T-cell (primary cell): ENCODE measurements at places on chromosomes 1 and 21.

- DNase-seq, result peak; percentile 53
Measured at GRCh38 chr1:92882819-92883218, 51.0 kb downstream of the RPL5 start.

DNA sequence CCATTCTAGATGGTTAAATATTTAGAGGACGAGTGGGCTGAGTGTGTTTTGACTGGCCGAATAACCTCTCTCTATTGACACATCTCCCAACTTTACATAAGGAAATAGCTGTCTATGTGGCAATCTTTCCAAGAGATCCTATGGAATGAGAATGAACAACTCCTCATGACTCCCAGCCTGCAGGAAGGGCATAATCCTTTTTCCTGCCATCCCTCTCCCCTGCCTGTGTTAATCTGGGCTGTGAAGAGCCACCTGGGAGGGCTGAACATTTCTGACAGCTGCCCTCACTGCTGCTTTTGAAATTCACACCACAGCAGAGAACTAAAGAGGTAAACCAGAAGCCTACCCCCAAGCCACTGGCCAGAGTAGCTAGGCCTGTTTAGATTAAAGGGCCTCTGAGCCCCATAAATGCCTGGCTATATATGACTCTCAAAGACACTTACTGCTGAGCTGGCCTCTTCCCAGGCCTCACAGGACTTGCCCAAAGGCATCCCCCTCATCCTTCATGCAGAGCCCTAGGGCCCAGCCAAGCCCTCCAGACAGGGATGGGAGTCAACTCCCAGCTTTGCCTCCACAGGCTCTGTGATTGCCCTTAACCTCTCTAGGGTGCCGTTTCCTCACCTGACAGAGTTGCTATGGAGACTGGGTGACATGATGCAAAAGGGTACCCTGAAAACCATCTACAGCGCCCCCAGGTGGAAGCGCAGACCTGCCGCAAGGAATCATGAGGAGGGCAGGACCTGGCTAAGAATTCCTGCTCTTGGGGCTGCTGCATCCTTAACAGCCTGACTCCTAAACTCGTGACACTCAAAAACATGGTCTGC, 42.0 kb upstream of the LDLRAP1 start:
- no peak for DNase-seq

GRCh38 chr1:64572222-64572900, 102.4 kb downstream of the CACHD1 start:
- DNase-seq, result no peak

DNA sequence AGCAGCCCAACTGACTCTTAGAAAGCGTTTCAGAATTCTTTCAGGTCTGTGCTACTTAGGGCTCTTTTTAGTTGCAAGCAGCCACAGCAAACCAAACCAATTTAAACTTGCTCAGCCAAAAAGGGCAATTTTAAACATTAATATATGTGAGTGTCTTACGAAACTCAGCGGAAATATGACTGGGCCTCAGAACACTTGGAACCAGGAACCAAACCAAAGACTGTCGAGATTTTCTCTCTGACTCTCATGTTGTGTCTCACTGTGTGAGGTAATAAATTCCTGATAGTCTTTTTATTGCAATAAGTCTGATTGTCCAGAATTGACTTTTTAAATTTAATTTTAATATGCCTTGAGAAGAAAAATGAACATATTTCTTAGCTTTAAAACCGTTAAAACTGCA, 122.3 kb downstream of the SYF2 start:
- DNase-seq, result no peak

GRCh38 chr1:226883630-226884029, 13.2 kb downstream of the PSEN2 start:
- no peak for DNase-seq

GRCh38 chr1:107698161-107698560, 266.8 kb downstream of the VAV3 start:
- no peak for DNase-seq

DNA sequence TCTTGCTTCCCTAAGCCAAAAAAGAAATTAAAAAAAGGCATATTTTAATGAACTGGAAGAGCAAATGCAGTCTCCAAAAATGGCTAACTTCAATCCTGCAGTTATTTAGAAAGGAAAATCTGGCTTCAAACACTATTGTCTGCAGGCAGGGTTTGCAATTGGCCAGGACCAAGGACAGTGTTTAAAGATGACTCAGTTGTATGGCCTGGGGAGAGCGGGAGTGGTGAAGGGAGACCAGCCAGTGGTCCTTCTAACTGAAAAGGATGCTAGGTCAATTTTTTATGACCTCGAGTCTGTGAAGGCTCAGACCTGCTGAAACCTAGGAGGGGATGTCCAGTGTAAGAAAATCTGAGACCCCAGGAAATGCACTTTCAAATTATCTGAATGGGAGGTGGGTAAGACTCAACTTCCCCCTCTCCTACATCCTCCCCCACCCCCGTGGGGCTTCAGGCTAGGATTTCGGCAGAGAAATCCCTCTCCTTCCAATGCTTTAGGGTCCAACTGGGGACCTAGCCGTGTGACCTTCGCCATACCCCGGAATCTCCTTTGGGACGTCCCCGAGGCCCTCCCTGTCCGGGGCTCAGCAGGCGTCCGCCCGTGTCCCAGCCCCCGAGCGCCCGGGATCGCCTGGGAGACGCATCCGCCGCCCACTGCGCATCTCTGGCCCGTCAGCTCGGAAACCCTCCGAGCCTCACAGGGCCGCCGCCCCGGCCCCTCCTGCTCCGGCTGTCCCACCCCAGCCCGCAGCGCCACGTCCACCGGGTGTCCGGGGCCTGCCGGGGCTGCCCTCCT, 602 bp upstream of the RIMKLA start:
- no peak for DNase-seq

- no peak for DNase-seq
Measured at GRCh38 chr21:38661197-38661871, 144.4 kb upstream of the ETS2 start.

GRCh38 chr1:237394281-237394680, 352.3 kb downstream of the RYR2 start:
- no peak for DNase-seq

- no peak for DNase-seq
Measured at GRCh38 chr1:39445573-39445972, 45.9 kb upstream of the BMP8A start.
